ENCODE measurements at places on chromosomes 12 and 14.
A peak's percentile ranks its signal among the peaks of the same experiment; 100 is the strongest.

- DNase-seq, result no peak
Observed at GRCh38 chr14:95979339-95980042, 59.7 kb upstream of the C14orf132 start.

- DNase-seq, result peak; percentile 64
Observed at GRCh38 chr14:49768301-49769121, 558 bp downstream of the KLHDC2 start.

- no peak for DNase-seq
Observed at GRCh38 chr12:124721501-124722162, 142.0 kb downstream of the SCARB1 start.

- DNase-seq, result peak; percentile 31
Observed at GRCh38 chr14:100709289-100710284, 17.1 kb upstream of the DLK1 start.

- no peak for DNase-seq
Observed at GRCh38 chr12:27272373-27273028, 28.4 kb downstream of the STK38L start.

GRCh38 chr12:24201258-24201970, 251.9 kb upstream of the SOX5 start:
- no peak for DNase-seq

DNA sequence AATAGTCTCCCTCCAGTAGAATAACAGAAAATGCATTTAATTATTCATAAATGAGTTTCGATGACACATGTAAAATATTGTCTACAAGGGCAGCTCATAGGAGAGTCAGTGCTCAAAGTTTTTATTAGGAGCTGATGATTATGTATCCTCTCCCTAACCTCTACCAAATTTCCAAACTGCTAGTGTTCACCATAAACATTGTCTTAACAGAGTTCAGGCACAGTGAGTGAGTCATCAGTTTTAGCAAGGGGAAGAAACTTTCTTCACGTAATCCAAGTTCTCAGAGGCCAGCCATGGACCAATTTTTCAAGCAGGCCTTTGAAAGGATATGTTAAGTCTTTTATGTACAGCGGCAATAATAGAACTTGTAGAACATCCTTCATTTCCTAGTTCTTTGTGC, 649.2 kb upstream of the MIS18BP1 start:
- no peak for DNase-seq

DNA sequence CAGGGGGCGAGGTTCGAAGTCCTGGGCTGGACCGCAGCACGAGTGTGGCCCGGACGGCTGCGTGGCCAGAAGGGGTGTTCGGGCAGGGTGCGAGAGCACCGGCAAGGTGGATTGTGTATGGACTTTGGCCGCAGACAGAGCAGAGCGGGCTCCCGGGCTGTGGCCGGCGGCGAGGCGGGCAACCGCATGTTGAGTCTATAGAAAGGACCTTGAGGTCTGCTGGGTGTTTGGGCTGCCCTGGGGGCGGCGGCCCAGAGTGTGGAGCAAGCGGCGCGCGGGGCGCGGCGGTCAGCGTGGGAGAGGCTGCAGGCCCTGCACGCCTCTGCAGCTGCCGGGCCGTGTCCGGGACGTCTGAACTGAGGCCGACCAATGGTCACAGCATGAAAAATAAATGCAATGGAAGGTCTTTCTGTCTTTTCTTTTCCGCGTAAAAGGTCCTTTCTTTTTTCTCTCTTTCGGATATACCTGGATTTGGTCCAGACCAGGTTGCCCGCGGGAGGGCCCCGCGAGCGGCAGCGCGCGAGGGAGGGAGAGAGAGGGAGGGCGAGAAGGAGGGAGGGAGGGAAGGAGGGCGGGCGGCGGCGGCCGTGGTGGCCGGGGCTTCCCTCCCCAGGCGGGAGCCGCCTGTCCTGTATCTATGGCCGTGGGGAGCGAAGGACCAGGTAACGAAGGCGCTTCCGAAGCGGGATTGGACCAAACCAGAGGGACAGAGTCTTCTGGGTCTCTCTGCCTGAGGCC, 5.5 kb upstream of the HOXC9 start:
- peak; percentile 39 for DNase-seq

DNA sequence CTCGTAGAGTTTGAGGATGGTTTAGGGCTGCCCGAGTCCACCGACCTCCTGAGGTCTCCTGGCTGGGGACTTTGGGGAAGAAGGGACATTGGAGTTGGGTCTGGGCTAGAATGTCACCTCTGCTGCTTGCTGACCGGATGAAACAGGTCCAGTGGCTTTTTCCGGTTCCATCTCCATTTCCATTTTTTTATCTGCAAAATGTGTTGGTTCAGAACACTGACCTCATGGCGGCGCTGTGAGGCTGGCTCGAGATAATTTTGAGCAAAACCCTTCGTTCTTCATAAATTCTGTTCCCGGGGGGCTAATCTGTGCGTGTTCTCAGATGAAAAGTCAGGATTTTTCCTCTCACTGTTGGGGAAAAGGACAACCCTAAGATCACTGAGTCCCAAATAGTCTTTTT, 11.7 kb upstream of the MYL2 start:
- DNase-seq, result no peak

DNA sequence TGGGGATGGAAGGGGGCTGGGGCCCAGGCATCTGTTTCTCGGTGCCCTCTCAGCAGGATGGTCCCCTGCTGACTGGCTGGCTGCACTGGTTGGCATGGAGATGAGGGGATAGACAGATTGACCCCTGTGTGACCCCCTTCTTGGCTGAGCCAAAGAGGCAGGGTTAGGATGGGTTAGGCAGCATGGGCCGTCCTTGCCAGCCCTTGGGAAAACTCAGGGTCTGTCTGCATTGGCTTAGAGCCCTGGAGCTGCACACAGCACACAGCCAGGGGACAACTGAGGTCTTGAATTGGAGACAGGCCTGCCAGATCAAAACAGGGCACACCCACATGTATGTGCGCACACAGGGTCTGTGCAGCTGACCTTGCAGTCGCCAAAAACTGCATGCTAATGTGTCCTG, 11.2 kb upstream of the LRP1-AS start:
- DNase-seq, result no peak

DNA sequence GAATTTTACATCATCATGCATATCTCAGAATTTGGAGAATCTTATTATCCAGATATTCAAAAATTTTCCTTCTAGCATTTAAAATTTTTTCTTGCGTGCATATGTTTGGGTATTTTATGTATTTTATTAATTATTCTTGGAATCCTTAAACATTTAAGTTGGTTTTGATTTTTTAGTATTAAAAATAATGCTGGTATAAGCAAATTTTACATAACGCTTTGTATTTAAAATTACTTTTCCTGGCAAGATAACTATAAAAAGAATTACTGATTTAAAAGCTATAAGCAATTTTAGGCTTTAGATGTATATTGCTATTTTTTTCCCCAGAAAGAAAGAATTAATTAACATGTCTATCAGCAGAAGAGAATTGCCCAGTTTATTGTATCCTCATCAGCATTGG, 224.6 kb upstream of the STXBP6 start:
- no peak for DNase-seq
